ENCODE measurements at places on chromosomes 1 and 21.
A peak's percentile ranks its signal among the peaks of the same experiment; 100 is the strongest.

GRCh38 chr1:179800481-179800880 is 57.4 kb downstream of the FAM163A start:
- DNase-seq: no peak

DNA sequence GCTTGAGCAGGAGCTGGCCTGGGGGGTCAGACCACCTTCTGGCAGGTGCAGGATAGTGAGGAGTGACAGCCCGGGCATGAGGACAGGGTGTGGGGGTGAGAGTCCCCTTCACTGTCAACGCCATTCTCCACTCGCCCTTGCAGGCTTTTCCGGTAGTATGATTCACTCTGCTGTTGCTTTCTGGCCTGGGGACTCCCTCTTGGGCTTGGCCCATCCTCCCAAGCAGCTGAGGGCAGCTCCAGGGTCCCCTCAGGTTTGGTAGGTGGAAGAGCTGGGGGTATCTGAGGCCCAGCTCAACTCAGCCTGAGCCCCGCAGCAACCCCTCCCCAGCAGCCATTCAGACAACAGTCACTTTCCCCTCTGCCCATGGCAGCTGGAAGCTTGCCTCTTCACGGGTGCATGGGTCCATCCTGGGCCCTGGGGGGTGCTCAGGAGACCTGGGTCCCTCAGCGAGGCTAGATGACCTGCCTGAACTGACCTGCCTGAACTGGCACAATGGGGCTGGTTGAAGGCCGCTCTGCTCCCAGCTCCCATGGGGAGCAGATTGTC is 1.3 kb downstream of the CLDN19 start:
- DNase-seq: no peak

DNA sequence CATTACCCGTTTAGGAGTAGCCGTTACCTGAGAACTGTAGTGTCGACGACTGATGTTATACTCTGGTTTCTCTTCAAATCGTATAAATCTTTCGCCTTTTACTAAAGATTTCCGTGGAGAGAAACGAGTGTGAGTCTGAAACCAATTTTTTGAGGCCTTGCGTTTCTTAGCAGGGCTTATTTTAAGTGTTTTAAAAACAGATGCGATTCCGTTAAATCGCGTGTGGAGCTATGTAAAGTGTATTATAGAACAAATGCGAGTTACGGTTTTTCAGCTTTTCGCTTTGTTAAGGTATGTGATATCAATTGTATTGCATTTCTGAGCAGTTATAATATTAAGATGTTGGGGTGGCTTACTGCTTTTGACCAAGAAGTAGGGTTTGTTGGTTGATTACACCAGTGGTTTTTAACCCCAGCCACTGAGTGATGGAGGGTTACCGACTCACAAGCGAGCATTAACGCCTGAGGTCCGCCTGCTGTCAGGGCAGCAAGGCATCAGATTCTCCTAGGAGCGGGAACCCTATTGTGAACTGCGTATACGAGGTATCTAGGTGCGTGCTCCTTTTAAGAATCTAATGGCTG is 18.0 kb downstream of the KIAA2013 start:
- DNase-seq: peak; percentile 100

- DNase-seq: no peak
These were observed 63.5 kb upstream of the OLIG2 start for GRCh38 chr21:32962268-32962667.

- no peak for DNase-seq
These were observed 10.3 kb downstream of the ZBTB40 start for GRCh38 chr1:22461678-22462527.

- DNase-seq: no peak
These were observed 144.7 kb downstream of the ROR1 start for GRCh38 chr1:63918418-63918945.

GRCh38 chr1:38076455-38076854 is 29.9 kb upstream of the POU3F1 start:
- no peak for DNase-seq

GRCh38 chr1:98490099-98490498 is 171.4 kb upstream of the SNX7 start:
- DNase-seq: no peak

DNA sequence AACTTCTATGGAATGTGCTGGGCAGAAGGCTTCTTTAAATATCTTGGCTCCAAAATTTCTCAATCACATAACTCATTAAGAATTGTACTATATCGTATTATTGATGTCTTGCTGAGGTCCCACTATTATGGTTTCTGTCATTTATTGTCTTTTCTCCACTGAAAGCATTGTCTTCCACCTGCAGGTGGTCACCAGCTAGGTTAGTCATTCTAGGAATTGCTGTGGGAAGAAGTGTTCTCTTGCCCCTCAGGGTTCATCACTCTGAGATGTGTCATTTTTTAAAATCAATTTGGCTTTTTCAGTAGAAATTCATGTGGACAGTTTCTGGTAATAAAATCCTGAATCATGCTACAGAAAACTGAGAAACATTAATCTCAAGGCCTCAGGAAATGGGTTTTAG is 66.1 kb downstream of the NCAM2 start:
- no peak for DNase-seq

- no peak for DNase-seq
These were observed 8.8 kb upstream of the NLRP3 start for GRCh38 chr1:247407180-247407616.

DNA sequence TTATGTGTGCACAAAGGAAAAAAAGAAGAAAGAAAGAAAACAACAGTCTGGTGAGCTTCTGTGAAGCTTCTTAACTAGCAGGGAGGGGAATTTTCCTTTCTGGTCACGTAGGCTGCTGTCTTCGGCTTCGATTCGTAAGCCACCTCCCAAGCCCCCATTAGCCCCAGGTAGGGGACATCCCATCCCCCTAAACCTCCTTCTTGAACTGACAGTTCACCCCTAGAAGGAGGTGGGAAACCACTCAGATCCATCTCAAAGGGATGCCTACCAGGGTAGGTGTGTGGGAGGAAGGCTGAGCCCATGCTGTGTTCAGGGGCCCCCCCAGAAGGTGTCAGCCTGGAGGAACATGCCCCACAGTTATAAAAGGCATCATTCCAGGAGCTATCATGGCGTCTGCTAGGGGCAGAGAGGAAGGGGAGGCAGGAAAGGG is 25.8 kb downstream of the CD247 start:
- DNase-seq: no peak

DNA sequence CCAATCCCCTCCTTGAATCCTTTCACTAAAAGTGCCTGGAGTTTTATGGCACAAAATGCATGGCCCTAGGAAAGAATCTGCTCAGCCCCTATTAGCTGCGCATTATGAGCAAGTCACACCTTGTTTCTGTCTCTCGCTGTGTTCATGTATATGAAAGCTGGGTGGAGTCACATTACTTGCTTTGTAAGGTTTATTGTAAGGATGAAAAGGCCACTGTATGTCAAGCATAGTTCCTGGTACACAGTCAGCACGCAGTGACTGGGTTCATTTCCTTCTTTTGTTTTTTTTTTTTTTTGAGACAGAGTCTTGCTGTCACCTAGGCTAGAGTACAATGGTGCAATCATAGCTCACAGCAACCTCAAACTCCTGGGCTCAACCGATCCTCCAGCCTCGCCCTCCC is 6.7 kb upstream of the SLC9A1 start:
- no peak for DNase-seq

- no peak for DNase-seq
These were observed 46.5 kb upstream of the COA6 start for GRCh38 chr1:234326497-234327366.

GRCh38 chr1:217135987-217136894 is 413.0 kb upstream of the ESRRG start:
- DNase-seq: no peak

DNA sequence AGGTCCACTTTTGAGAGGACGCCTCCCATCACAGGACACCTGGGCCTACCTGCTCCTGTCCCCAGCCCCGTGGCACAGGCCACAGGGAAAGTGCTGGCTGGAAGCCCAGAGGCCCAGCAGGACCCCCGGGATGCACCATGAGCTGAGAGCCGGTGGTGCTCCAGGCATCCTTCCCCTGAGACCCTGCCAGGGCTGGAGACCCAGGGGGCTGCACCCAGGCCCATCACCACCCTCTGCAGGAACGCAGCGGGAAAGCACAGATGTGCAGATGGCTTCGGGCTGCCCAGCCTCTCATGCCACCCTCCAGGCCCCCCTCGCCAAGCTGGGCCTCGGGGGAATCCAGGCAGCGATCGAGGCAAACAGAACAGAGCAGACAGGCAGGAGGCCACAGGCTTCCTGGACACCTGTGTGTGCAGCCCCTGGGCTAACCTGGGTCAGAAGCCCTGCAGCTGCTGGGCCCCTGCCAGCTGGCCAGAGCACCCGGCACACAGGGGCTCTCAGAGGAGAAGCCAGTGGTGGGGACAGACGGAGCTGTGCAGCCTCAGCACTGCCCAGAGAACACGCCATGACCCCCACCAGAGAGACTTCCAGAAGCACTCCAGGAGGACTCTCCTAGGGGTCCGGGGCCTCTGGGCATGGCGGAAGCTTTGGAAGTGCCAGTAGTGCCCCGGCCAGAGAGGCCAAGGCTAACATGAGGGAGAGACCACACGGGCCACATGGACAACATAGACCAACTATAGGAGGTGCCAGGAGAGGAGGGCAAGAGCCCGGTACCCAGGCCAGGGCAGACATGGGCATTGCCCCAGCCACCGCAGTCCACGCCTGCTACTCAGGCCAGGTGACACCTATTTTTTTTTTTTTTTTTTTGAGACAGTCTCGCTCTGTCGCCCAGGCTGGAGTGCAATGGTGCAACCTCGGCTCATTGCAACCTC is 71.4 kb downstream of the ARHGEF16 start:
- DNase-seq: no peak

DNA sequence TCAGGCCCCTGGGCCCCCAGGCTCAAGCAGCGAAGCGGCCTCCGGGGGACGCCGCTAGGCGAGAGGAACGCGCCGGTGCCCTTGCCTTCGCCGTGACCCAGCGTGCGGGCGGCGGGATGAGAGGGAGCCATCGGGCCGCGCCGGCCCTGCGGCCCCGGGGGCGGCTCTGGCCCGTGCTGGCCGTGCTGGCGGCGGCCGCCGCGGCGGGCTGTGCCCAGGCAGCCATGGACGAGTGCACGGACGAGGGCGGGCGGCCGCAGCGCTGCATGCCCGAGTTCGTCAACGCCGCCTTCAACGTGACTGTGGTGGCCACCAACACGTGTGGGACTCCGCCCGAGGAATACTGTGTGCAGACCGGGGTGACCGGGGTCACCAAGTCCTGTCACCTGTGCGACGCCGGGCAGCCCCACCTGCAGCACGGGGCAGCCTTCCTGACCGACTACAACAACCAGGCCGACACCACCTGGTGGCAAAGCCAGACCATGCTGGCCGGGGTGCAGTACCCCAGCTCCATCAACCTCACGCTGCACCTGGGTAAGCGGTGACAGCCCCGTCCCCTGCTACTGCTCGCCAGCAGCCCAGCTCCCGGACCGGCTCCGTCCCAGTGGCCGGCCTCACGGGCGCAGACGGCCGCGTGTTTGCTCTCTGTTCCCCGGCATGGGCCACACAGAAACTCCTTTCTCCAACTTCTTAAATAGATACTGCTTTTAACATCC is 539 bp downstream of the LAMC1 start:
- DNase-seq: no peak

DNA sequence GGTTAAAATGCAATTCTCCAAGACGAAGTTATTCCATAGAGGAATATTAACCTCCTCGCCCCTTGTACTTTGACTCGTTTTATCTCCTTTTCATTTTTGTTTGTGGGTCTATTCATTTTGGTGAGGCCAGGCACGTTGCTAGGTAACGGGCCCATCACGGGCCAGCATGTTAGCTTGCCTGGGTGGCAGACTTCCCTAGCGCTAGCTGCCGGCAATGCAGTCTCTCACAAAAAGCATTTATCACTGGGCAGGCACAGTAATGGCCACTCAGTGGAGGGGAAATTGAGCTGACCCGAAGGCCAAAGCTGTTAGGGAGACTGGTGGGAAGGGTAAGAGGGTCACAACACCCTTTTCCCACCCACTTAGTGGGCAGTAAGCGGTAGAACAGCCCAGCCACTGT is 234.4 kb upstream of the FOXD3 start:
- DNase-seq: no peak

DNA sequence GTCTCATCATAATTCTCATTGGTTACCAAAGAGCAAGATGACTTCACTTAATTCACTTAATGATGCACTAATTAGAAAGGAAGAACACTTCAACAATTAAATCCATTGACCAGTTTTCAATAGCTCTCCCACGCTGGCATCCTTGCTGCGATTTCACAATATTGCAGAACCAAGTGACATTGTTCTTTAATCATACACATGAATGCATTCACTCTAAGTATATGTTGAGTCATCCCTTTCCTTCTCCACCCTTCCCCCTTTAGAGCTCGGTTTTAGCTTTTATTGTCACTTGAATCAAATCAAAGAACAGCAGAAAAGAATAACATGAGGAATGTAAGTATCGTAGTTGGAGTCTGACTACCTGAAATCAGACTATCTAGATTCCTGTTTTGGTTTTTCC is 233.6 kb upstream of the FMN2 start:
- DNase-seq: no peak

- DNase-seq: peak; percentile 16
These were observed 25.3 kb downstream of the A3GALT2 start for GRCh38 chr1:33295450-33296081.

DNA sequence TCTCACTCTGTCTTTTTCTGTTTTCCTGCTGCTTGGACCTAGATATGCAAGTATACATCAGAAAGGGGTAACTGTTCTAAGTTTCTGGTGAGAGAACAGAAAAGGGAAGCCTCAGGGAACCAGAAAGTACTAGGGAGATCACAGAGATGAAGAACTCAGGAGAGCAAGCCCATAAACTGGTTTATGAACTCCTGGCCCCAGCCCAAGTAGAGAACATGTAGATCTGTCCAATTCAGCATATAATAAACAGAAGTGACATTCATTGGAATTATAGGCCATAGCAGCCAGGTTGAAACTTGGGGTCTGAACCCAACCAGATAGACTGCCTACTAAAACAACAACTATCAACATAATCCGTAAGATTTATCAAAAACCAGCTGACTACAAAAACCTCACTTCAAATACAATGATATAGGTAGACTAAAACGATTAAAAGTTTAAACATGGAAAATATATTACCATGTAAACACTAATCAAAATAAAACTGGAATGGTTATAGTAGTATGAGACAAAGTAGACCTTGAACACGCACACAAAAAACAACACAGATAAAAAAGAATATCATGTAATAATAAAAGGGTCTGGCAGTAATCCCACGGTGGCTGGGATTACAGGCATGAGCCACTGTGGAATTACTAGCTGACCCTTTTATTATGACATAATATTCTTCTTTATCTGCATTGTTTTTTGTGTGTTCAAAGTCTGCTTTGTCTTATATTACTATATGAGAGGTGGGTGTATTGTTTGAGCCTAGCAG is 65.0 kb downstream of the ZSWIM5 start:
- no peak for DNase-seq

- no peak for DNase-seq
These were observed 28.2 kb downstream of the BATF3 start for GRCh38 chr1:212671342-212672031.

DNA sequence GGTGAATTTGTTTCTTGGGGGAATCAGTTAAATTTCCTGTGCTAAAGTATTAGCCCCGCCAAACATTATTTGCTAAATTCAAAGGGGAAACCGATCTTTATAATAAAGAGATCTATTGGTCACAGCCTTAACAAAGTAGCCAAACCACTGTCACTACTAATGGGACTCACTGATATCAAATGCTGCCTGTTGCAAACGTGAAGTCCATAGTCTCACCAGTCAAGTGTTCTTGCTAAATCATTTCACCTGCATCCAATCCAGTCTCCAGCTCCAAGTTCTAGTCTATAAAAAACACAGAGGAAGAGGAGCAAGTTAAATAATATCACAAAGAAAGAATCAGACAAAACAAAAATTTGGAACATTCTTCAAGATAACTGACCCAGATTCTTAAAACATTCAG is 30.1 kb downstream of the SH3BGR start:
- no peak for DNase-seq
